Jurkat, Clone E6-1 (cell line): ENCODE measurements at places on chromosomes 6 and 20.

DNA sequence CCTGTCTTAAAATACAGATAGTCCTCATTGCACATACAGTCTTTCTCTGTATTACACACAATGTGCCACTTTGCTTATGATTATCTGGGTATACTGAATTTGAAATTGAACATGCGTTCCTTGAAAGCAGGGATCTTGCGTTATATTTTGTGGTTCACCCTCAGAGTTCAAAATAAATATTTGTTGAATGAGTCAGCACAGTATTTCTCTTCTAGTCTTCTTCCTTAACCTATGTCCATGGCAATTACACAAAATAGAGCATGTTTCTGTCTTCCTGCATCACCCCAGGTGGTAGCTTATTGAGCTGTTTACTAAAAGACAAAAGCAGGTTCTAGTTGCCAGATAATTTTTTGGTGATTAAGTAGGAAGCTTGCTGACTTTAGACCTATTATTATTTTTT, 272.9 kb upstream of the FERMT1 start:
- no peak for DNase-seq

DNA sequence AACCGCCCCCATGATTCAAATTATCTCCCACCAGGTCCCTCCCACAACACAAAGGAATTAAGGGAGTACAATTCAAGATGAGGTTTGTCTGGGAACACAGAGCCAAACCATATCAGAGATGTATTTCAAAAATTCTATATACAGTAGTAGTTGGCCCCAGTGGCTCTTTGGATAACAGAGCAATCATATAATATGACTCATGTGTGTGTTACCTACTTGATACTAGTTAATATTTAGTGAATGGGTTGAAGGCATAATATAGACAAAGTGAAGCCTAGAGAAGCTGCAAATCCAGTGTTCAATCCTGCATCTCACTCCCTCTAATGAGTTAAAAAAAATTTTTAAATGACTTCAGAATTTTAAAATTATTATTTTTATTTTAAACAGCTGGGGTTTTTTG, 43.2 kb downstream of the KAT14 start:
- no peak for DNase-seq

DNA sequence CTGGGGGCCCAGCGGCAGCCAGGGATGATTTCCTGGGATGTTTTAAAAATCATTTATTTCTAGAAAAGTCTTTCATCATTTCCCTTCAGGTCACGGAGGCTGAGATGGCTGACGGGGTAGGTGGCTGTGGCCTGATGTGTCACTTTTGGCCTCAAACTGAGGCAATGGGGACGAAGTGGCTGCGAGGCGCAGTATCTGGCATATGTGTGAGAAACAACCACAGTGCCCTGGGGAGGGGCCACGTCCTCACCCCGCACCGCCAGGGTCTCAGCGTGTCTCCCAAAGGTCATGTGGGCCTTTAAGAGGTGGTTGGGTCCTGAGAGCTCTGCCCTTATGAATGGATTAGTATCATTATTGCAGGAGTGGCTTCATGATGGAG, 120.0 kb downstream of the CEBPB start:
- DNase-seq, result no peak

DNA sequence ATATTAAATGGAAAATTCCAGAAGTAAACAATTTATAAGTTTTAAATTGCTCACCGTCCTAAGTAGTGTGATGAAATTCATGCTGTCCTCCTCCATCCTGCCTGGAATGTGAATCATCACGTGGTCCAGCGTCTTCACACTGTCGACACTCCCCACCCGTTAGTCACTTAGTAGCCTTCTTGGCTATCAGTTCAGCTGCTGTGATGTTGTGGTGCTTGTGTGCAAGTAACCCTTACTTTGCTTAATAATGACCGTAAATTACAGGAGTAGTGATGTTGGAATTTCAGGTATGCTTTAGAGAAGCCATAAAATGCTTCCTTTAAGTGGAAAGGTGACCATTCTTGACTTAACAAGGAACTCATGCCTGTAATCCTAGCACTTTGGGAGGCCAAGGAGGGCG, 25.2 kb downstream of the RIOK1 start:
- no peak for DNase-seq

DNA sequence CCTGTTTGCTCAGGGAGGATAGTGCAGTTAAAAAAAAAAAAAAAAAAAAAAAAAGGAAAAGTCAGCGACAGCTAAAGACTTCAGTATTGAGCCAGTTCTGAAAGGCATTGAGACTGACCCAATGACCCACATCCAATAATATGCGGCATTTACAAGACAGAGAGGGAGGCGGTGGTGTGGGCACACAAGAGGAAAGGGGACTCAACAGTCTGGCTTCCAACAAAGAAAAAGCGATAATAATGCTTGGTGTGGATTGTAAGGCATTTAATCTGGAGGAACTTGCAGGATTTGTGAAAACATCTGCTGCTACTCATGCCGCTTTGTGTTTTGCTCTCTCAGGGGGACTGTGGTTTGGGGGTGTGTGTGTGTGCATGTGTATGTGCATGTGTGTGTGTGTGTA, 784.3 kb upstream of the CHD6 start:
- DNase-seq, result no peak
